Spleen (tissue), 13 donors: ENCODE measurements at places on chromosomes 1 and 21.
A peak's percentile ranks its signal among the peaks of the same experiment; 100 is the strongest.

DNA sequence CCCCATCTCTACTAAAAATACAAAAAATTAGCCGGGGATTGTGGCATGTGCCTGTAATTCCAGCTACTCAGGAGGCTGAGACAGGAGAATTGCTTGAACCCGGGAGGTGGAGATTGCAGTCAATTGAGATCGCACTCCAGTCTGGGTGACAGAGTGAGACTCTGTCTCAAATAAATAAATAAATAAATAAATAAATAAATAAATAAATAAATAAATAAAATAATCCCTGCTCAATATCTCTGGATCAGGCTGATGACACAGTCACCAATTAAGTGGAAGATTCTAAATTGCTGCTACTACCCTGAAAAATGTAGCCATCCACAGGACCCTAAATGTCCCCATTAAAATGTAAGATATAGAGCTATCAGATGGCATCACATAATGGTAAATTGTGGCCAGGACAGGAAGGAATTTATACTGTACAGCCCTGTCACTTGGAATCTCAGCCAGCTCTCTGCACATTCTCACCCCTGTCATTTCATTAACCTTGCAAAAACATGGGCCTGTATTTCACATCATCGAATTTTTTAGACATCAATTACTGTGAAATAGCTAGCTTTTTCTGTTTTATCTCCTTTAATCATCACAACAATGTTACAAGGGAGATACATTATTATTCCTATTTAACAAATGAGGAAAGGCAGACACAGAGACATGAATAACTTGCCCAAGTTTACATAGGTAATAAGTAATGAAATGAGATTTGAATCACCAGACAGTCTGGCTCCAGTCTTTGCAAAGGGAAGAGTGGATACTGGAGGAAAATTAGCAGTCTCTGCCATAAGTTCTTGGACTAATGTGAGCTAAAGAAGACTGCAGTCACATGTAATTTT, 56.7 kb upstream of the NTPCR start:
- DNase-seq = no peak

DNA sequence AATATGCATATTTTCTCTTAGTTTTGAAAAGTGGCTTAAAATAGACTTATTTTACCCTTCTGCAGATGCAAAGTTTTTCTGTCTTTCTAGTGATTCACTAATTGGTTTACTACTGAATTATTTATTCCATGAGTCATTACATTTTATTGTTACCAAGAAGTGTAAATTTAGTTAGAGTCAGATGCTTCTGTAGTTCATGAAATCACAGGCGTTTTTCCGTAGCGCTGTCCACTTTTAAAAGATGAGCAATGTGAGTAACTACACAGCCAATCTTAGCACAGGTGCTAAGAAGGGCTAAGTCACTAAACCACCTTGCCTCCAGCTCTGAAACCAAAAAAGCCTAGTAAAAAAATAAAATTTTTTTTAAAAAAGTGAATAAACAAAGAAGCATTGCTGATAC, 24.7 kb downstream of the RGS13 start:
- no peak for DNase-seq

- DNase-seq = peak; percentile 89
Measured at GRCh38 chr21:44926331-44927101, 5.8 kb upstream of the ITGB2 start.

GRCh38 chr1:45686015-45686287, 382 bp downstream of the GPBP1L1 start:
- peak; percentile 94 for DNase-seq

GRCh38 chr1:226749467-226749866, 10.4 kb upstream of the ITPKB start:
- DNase-seq = no peak

DNA sequence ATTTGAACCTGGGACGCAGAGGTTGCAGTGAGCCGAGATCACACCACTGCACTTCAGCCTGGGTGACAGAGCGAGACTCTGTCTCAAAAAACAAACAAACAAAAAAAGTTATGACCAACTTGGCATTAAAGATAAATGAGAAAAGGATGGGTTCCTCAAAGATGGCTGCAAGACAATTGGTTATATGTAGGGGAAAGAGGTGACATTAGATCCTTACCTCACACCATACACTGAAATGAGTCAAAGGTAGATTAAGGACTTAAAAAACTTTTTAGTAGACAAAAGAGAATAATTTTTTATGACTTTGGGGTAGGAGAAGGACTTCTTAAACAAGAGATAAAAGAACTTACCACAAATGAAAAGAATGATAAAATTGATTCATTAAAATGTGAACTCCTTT, 74.5 kb downstream of the SYF2 start:
- DNase-seq = no peak

- no peak for DNase-seq
Measured at GRCh38 chr1:157030728-157031127, 14.8 kb downstream of the ARHGEF11 start.

DNA sequence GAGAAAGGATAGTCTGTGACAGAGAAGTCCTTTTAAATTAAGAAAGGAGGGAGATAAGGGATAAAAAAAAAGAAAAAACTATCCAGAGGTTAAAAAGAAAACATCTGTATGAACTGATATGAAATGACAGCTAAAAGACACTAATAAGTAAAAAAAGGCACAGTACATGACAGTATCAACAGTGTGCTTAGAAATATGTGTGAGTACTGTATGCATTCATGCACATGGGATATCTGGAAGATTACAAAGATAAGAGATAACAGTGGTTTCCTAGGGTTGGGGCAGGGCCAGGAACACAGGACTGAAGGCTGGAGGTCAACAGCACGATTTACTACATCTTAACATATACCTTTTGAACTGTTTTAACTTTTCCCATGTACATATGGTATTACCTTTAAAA, 13.3 kb downstream of the PTP4A2 start:
- no peak for DNase-seq

- no peak for DNase-seq
Measured at GRCh38 chr1:218209351-218209861, 75.7 kb upstream of the RRP15 start.

- no peak for DNase-seq
Measured at GRCh38 chr1:72434070-72434469, 151.7 kb upstream of the NEGR1 start.

- DNase-seq = no peak
Measured at GRCh38 chr1:164561007-164561406, 2.0 kb downstream of the PBX1 start.

GRCh38 chr21:43849532-43850299, 15.3 kb upstream of the AGPAT3 start:
- DNase-seq = peak; percentile 79

DNA sequence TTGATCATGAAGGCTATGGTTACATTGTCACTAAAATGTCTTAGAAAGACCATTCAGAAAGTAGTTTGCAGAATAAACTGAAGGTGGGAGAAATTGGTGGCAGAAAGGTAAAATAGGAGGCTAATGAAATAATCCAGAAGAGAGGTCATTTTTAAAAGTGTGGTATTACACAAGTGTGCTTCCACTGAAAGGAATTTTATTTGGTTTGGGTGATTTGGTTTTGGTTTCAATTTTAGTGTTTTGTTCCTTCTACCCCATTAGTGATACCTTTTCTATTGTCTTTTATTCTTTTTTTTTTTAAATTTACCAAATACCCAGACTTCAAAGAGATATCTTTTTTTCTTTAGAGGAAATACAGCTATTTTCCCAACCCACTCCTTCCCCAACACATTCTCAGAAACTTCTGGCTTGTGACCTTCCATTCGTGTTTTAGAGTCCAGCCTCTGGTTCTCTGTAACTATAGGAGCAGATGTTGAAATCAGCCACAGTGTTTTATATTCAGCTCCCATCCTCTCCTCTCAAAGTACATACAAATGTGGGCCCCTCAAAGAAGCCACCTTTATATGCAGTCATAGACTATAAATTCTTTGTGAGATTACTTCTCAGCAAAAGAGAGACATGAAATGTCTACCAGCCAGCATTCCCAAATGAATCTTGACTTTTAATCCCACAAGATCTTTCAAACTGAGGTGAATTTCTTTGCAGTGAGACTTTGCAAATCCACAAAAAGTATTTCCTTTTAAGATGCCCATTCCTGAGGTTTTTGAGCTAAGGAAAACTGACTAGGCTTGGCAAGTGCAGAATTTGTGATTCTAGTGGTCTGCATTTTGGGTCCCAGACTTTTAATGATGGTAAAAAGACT, 42.0 kb upstream of the PALMD start:
- no peak for DNase-seq

DNA sequence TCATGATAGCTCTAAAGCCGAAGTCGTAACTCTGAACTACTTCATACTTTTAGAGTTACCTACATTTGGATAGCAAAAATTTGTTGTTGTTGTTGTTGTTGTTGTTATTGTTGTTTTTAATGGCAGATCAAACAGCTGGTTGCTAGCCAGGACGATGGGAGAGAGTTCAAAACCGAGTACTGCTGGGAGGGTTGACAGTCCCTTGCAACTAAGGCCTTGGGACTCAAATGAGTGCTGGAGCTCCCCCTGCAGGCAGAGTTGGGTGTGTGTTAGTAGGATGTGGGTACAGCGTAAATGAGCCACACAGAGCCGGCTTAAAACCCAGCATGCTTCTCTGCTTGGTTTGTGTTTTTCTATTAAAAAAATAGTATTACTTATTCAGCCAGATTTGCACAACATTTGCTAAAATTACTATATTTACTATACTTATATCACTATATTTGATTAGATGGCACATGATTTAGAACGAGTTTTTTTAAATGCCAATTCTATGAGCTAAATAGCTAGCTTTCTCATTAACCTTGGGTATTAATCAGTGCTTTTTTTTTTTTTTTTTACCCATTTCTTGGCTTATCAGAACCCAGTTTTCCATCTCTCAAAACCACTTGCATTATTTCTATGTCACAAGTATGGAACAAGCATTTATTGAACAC, 129.2 kb upstream of the SYT6 start:
- DNase-seq = peak; percentile 92

DNA sequence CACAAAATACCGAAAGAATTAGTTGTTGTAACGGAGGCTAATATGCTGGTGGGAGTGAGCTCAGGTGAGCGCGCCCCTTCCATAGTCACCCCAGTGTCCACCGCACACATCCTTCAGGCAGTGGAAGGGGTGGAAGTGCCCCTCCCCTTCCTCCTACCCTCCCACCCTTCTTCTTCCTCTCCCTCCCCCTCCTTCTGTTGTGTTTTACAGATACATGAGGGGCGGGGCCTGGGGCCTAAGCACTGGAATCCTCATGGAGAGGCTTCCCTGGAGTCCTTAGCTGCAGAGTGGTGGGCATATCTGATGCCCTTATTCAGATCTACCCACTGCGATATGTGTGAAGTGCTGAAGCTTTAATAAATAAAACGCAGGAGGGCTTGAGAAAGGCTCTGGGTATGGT, 10.3 kb upstream of the ADARB1 start:
- DNase-seq = no peak

DNA sequence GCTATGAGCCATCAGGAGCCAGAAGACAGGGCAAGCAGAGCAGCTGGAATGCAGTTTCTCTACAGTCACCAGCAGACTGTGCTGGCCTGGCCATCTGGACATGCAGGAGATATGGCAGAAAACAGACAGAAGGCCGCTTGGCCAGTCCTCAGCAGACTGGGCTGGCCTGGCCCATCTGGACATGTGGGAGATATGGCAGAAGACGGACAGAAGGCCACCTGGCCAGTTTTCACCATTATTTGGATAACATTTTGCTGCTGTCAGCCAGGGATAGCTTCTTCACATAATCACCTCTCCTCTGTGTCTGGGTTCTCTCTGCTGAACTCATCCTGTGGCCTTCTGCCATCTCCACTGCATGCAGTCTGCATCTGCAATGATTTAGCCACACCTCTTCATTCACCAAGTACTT, 25.0 kb upstream of the CACYBP start:
- no peak for DNase-seq

GRCh38 chr1:227357927-227358302, 39.6 kb upstream of the CDC42BPA start:
- DNase-seq = no peak

DNA sequence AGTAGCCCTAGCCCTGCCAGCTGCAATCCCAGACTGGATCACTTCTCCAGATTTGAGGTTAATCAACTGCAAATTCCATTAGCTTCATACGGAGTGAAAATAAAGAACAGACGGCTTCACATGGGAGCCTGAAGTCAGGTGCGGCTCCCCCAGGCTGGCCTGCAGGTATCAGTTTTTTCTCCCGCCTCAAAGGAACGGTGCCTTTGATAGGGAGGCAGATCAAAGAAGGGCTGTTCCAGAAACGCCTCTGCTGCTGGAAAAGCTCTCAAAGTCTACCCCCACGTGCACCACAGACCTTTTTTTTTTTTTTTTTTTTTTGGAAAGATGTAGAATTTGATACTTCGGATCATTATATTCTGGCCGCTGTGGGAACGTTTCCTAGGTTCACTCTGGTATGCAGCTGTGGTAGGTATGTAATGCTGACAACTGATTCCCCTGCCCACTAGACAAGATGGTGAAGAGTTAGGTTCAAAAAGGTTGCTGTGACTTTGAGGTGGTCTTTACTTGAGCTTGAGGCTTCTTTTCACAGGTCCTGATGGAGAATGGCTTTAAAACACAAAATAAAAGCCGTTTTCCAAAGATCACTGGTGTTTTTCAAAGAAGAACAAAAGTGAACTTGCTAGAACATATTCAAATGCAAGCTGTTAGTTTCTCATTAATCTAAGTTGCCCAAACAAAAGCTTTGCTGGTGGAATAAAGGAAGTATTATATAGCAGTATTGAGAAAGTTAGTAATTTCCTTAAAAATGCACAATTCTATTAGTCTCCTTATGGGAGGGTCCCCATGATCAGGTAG, 189.0 kb upstream of the NFIA start:
- no peak for DNase-seq

DNA sequence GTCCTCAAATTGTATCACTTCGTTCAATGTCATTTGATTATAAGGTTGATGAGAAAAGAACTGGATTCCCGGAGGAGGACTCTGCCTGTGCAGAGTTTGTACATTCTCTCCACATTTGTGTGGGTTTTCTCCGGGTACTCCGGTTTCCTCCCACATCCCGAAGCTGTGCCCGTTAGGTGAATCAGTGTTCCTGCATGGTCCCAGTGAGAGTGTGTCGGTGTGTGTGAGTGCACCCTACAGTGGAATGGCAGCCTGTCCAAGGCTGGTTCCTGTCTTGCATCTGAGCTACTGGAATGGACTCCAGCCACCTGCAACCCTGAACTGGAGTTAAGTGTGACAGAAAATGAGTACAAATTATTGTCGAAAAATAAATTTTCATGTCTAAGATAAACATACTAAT, 92.2 kb upstream of the KCTD3 start:
- no peak for DNase-seq

DNA sequence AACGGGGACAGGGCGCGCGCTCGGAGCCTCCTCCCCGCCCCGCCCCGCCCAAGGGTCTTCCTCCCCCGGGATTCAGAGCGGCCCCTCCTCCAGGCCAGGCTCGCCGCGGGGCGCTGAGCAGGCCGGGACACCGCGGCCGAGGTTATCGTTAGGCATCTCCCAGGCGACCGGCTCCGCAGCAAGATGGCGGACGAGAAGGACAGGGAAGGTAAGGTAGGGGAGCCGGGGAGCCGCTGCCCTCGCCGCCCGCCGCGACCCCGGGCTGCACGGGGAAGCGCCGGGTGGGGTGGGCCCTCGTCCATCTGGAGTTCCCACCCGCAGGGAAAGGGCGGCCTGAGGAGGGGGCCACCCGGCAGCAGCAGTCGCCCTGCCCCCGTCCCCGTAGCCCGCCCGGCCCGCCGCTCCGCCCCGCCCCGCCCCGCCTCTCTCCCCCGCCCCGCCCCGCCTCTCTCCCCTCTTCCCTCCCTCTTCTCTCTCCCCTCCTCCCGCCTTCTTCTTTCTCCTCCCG, 105.9 kb upstream of the HNRNPU start:
- DNase-seq = peak; percentile 96
